ENCODE measurements at places on chromosomes 5 and 9.

GRCh38 chr9:2066312-2067273 lies 51.4 kb downstream of the SMARCA2 start:
- DNase-seq: no peak

DNA sequence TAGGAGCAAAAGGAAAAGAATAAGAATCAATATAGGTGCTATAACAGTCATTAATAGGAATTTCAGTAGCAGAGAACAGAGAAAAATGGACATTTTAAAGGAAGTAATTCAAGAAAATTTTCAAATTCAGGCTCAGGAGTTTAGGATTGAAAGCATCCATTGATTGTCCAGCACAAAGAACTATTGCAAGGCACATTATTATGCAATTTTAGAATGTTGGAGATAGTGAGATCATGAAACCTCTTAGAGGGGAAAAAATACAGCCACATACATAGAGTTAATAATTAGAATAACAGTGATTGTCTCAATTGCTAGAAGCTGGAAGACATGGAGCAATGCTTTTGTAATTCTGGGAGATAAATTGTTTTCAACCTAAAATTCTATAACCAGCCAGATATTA lies 31.5 kb downstream of the CNTLN start:
- no peak for DNase-seq

DNA sequence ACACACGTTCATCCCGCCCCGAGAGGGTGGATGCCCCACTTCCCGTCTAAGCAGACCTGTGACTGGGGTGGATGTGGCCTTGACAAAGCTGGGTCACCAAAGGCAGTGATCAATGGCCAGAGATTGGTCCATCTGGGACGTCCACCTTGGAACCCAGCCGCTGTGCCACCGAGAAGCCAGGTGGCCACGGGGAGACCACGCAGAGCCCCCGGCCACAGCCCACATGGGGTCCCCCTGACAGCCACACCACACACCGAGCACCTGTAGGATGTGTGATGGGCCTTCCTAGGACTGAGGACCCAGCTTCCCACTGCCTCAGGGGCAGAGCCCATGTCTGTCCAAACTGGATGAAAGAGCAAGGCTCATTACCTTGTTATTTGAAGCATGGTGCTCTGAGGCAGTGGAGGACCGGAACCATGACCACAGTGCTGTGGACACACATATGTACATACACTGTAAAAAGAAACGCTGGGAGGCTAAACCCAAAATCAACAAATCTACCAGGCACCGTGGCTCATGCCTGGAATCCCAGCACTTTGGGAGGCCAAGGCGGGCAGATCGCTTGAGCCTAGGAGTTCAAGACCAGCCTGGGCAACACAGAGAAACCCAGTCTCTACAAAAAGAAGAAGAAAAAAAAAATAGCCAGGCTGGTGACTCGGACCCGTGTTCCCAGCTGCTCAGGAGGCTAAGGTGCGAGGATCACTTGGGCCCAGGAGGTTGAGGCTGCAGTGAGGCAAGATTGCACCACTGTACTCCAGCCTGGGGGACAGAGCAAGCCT lies 50.1 kb downstream of the MRPL36 start:
- DNase-seq: no peak

GRCh38 chr9:126630458-126631237 lies 16.9 kb downstream of the LMX1B start:
- DNase-seq: no peak

DNA sequence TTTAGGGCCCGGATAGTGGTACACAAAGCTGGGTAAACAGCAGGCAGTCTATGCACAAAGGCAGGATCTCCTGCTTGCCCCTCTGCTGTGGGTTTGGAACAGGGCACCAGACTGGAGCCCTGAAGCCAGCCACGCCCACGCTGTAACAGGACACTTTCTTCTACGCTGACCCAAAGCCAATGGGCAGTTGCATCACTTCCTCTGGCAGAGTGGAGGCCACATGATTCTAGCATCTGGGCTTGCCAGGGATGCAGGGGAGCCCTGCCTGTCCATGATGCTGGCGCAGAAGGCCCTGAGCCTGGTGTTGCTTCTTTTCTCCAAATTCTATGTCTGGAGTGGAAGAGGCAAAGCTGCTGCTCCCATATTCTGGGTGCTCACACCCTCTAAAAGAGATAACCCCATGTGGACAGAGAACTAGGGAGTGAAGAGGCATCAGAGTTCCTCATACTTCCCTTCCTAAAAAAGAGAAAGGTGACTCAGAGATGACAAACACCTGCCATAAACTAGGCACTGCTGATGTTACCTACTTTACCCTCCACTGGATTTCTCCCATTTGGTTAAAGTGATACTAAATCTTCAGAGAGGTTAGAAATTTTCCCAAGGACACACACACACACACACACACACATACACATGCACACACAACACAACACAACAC lies 260.3 kb upstream of the KLF4 start:
- no peak for DNase-seq

DNA sequence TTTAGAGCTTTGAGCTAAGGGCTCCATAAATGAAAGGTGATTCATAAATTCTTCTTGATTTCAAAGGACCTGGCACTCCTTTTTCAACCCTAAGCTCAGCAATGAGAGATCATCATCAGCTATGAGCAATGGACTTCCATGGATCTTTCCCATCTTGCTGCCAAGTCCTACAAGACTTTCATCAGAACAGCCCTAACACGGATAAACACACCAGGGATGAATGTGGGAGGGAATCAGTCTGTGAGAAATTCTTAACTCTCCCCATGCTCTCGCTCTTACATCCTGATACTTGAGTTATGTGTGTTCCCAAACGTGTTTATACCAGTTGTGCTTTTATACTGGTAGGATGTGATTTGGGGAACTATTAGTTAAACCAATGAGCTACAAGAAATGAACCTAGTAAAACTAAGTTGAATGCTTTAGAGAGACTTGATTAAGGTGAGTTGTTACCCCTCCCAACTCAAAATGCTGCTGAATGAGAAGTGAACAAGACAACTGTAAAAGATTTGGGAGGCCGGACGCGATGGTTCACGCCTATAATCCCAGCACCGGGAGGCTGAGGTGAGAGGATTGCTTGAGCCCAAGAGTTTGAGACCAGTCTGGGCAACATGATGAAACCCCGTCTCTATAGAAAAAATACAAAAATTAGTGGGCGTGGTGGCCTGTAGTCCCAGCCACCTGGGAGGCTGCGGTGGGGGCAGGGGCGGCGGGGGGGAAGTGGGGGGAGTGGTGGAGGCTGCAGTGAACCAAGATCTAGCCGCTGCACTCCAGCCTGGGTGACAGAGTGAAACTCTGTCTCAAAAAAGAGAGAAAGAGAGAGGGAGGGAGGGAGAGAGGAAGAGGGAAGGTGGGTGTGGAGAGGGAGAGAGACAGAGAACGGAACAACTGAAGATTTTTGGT lies 5.2 kb upstream of the RPL26L1 start:
- DNase-seq: no peak

GRCh38 chr5:128100860-128101557 lies 17.4 kb downstream of the SLC12A2 start:
- DNase-seq: no peak

- DNase-seq: no peak
Observed at GRCh38 chr9:134433909-134434882, 107.9 kb downstream of the RXRA start.

DNA sequence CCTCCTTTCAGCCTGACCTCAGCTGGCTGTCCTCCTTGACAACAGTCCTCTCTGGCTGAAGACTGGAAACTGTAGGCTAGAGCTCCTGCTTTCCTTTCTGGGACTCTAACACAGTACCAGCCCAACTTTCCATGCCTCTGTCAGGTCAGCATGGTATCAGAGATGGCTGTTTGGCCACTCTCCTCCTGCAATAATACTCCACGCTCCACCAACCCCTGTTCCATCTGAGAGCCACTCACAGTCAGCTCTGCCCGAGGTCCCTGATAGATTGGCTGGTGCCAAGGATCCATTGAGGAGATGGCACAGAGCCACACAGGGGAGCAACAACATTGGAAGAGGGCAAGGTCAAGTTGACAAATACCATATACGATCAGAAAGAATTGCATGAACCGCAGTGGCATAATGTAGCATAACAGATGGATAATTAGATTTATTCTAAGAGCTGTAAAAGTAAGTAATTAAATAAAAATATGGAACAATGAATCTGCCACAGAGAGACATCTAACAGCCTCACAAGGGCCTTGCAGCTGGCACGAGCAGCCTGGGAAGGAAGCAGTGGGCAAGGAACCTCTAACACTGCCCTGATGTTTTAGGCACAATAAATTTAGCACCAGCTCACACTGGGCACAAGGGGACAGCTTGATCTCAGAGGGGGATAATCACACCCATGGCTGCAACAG lies 94.3 kb upstream of the LRRTM2 start:
- DNase-seq: no peak

DNA sequence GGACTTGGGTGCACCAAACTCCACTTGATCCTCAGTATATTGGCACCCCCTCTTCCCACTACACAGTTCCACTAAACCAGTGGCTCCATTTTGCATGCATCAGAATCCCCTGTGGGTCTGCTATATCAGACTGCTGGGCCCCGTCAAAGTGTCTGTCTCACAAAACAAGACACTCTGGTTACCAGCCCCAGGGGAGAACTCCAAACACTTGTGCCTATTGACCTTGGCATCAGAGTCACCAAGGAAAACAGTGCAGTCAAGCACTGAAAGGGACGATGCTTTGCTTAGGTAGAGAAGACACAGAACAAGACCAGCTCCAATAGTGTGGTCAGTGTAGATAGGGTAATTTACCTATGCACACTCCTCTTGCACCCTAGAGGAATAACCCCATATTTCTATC lies 205.8 kb upstream of the RAI14 start:
- DNase-seq: no peak

DNA sequence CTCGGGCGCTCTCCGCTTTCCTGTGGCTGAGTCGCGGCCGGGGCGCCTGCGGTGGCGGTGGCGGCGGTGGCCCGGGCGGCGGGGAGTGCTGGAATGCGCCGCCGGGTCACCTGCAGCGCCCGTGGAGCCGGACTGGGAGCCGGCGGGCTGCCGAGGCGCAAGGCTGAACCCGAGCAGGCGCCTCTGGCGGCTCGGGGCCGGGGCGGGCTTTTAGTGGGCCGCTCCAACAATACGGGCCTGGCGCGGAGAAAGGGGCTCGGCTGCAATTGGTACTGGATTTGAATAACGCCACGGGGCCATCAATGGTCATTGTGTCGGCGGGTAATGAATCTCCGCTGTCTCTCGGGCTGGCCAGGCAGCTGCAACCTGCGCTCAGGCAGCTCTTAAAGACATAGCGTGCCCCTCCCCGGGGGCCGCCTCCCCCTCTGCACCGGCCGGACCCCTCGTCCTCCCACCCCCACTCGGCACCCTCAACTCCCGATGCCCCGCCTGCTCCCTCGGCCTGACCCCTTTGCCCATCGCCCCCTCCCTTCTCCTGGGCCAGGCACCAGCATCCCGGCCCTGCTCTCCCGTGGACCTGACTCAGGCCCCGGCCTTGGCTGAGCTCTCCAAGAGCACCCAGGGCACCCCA lies 22.1 kb downstream of the URM1 start:
- no peak for DNase-seq

GRCh38 chr5:124285071-124285470 lies 461.4 kb downstream of the ZNF608 start:
- DNase-seq: no peak

DNA sequence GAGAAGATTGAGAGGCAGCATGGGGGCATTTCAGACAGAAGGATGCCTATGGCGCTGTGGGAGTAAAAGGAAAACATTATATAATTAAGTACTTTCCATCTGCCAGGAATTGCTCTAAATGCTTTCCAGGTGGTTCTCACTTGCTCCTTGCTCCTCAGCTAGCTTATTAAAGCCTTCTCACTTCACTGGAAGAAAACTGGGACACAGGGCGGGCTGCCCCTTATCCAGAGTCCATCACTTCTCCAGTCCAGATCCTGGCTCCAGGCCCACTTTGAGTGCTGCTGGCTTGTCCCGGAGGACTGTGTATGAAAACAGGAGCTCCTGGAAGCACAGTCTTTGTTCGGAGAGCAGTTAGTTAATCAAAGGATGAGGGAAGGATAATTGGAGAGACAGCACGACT lies 409.9 kb upstream of the ADAMTS16 start:
- no peak for DNase-seq

- no peak for DNase-seq
Observed at GRCh38 chr9:106921341-106921899, 58.5 kb downstream of the ZNF462 start.

DNA sequence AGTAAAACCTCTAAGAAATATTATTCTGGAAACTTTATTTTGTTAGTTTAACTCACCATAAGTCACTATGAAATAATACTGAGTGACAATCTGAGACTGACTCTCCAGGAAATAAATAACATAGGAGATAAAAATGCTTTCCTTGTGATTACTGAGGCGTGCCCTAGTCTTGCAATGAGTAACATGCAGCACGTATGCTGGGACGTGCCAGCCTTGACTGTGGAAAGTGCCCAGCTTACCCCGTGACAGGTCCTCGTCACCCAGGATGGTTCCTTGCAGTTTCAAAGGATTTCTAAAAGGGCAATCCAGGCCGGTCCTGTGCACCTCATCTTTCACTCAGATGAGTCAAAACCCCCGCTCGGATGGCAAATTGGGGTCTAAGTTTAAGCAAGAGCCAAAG lies 720.8 kb upstream of the ADAMTS16 start:
- DNase-seq: no peak

DNA sequence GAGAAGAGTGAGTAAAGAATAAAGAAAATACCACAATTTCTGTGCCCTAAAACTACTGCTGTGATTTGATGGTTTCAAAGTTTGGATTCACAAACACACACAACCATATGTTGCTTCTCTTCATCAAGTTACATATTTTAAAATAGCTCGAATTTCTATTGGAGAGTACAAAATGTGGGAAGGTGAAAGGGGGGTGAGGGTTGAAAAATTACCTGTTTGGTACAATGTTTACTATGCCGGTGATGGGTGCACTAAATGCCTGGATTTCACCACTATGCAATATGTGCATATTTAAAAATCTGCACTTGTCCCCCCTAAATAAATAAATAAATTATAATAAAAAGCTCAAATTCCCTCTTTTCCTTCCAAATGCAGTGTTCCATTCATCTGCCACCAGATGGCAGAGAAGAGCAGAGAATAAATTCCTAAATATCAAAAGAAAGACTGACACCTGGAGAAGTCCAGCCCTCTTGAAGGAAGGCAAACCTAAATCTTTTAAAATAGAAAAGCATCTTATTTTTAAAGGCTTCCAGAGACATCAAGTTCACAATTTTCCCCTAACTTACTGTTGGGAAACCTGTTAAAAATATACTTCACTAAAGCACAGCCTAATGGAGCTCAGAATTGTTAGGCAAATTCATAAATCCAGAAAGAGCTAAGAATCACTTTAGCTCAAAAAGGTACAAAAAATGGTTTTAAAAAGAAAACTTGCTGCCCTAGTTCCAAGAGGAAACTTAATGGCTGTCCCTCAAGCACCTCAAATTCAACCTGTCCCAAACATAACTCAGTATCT lies 24.8 kb upstream of the HNRNPA0 start:
- no peak for DNase-seq

- DNase-seq: no peak
Observed at GRCh38 chr5:141338538-141339306, at the start of gene PCDHGA2. Gene PCDHGA2, plus strand, starts transcription at chr5:141338760.
